Tongue (tissue), 3 donors: ENCODE measurements at places on chromosomes 4 and X.
A peak's percentile ranks its signal among the peaks of the same experiment; 100 is the strongest.

GRCh38 chr4:14410516-14410915 lies 591.8 kb upstream of the CPEB2 start:
- no peak for DNase-seq

DNA sequence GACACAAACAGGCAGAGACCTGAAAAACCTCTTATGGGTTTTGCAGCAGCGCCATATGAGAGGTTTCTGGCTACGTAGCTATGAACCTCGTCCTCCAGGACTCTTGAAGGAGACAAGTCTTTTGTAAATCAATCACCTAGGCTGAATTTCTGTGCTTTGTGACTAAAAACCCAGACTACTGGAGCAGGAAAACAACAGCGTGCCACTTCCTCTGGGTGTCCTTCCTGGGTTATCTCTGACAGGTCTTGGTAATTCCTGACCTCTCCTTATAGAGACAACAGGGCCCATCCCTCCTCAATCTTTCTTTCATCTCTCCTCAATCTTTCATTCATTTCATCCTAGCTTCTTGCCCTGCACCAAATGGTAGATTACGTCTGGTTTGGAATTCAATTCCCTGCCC lies 5.7 kb downstream of the S100P start:
- DNase-seq, result no peak

- no peak for DNase-seq
Measured at GRCh38 chr4:57312296-57312695, 202.1 kb upstream of the IGFBP7 start.

DNA sequence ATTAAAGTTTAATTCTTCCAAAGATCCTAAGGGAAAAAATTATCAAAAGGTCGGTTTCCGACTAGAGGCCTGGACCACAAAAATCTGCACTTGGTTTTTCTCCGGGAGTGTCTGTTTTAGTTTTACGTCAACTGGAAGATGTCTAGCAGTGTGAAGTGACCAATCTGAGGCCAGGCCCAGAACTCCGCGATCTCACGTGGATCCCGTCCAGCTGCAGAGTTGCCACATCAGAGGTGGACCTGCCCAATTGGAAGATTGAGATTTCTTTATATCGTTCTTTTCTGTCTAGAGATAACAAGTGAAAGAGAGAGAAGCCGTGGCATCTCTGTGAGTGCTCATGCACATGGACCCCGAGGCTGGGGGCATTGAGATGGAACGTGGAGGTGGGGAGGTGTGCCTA lies 115.8 kb downstream of the AFF1 start:
- DNase-seq, result no peak

DNA sequence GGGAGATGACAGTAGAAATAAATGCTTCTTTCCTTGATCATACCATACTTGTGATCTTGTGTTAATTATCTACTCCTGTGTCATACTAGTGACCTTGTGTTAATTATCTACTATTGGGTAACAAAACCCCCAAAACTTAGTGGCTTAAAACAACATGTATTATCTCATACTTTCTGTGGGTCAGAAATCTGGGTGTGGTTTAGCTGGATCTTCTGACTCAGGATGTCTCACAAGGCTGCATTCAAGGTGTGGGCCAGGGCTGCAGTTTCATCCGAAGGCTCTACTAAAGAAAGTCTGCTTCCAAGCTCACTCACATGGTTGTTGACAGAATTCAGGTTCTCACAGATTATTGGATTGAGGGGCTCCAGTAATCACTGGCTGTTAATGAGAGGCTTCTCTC lies 70.3 kb upstream of the NDP start:
- no peak for DNase-seq

DNA sequence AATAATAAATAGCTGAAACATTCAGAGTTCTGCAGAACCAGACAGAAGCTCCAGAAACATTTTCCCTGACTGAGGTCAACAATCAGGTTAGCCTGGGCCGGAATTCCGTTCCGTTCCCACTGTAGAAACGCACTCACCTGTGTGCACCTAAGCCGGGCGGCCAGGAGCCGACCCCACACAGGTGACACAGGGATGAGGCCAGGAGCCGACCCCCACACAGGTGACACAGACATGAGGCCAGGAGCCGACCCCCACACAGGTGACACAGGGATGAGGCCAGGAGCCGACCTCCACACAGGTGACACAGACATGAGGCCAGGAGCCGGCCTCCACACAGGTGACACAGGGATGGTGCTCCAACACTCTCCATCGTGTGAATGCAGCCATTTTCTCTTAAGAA lies 21.9 kb downstream of the FAT1 start:
- DNase-seq, result no peak

GRCh38 chr4:16187455-16187854 lies 38.8 kb downstream of the TAPT1 start:
- DNase-seq, result no peak

DNA sequence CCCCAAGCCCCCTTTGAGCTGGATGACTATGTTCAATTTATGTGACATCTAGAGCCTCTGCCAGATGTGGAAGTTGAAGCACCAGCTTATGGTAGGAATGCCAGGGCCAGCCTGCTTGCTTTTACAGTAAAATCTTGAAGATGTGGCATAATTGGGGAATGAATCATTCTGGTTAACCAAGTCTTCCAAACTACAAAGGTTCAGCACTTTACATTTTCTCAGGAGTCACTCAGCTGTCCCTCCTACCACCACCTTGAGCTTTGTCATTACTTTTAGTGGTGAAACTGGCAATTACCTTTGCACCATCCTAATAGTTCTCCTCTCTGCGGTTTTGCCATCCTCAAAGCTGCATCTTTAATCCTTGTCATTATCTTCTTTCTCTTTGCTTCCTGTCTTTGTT lies 172.2 kb downstream of the HS6ST2 start:
- DNase-seq, result no peak

GRCh38 chrX:31213941-31214340 lies 142.1 kb upstream of the FTHL17 start:
- peak; percentile 32 for DNase-seq

GRCh38 chr4:1330761-1331590 lies 16.0 kb upstream of the UVSSA start:
- no peak for DNase-seq

DNA sequence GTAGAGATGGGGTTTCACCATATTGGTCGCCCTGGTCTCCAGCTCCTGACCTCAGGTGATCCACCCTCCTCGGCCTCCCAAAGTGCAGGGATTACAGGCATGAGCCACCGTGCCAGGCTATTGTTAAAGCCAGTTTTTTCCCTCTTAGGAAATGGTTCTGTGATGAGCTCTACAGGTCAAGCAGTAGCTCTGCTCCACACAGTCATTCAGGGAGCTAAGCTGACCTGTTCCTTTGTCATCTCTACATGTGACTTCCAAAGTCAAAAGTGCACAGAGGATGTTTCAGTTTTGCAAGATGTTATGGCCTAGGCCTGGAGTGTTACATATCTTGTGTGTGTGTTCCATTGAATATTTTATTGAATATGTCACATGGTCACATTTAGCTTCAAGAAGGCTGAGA lies 11.4 kb downstream of the MCUB start:
- DNase-seq, result no peak

- DNase-seq, result peak; percentile 45
Measured at GRCh38 chr4:17347445-17347844, 164.4 kb downstream of the QDPR start.

DNA sequence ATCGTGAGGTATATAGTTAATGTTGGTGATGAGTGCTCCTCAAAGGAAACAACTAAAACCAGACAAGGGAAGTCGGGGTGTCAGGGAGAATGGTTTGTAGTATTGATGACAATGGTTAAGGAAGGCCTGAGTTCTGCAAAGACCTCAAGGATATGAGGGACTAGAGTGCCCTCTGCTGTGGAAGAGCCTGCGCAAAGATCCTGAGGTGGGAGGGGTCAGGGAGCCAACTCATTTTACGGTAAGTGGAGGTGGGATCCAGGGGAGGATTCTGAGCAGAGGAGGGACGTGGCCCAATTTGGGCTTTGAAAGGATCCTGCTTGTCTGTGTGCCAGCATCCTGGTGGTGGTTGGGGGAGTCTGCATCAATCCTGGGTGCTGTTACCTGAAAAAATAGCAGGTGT lies 11.3 kb downstream of the UBA1 start:
- no peak for DNase-seq

- no peak for DNase-seq
Measured at GRCh38 chr4:35252866-35253265, 991.4 kb downstream of the ARAP2 start.

GRCh38 chr4:67522851-67523671 lies 22.2 kb downstream of the CENPC start:
- DNase-seq, result no peak
